ENCODE measurements at places on chromosomes 7 and 10.
A peak's percentile ranks its signal among the peaks of the same experiment; 100 is the strongest.

GRCh38 chr10:12348870-12349628 is at the start of gene CAMK1D:
TSS of gene CAMK1D (plus strand) at chr10:12349547.
- DNase-seq = peak; percentile 91

GRCh38 chr7:32039000-32039756 is 31.0 kb downstream of the PDE1C start:
- peak; percentile 17 for DNase-seq

GRCh38 chr7:145732521-145732920 is 384.1 kb upstream of the CNTNAP2 start:
- DNase-seq = no peak

GRCh38 chr7:38709123-38709522 is 78.0 kb upstream of the AMPH start:
- no peak for DNase-seq

DNA sequence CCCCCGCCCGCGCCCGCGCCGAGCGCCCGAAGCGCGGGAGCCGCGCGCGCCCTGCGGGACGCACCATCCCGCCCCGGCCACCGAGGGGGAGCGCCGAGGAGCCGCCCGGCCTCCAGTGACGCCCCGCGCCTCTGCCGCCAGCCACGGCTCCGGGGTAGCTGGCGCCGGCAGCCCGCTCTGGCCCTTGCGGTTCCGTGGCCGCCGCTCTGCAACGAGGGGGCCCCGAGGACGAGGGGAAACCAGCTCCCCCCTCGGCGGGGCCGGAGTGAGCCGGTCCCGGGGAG is at the start of gene PAXIP1:
PAXIP1 (minus strand) TSS at position 33 of the 284 bp plus-strand sequence. CDS start 195 bp downstream, outside the sequence.
- no peak for DNase-seq

DNA sequence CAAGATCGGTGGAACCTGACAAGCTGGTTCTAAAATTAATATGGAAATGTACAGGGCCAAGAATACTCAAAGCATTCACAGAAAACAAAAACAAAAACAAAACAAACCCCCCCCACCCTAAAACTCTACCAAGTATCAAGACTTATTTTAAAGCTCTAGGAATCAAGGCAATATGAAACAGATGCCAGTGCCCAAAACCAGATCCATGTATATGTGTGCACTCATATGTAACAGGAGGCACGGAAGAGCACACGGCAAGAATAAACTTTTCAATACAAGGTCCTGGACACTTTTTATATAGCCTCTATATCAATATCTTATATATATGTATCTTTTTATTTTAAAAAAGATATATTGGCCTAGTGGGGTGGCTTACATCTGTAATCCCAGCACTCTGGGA is 35.5 kb downstream of the KDM7A start:
- DNase-seq = no peak
